NCI-H1694 treated with DMSO at 0.1 percent for 48 hours (cell line): ENCODE measurements at places on chromosomes 5 and 9.

DNA sequence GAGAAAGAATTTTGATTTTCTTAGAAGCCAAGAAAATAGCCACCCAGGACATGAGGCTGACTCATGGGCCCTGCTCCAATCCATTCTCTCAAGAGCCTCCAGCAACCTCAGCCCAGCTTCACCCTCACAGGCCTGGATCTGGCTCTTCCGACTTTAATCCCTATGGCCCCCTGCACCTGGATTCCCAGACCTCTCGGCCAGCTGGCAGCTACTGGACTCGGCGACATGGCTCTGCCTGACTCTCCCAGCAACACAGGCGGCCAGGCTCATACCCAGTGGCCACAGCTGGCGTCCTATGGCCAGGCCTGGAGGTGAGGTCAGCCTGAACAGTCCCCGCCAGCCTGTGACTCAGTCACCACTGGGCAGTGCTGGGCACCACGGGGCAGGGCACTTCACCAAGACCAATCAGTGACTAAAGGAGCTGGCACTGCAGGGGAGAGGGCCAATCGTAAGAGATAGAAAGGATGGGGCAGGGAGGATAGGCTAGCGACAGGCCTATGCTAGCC lies 6.2 kb upstream of the PDLIM4 start:
- no peak for DNase-seq

DNA sequence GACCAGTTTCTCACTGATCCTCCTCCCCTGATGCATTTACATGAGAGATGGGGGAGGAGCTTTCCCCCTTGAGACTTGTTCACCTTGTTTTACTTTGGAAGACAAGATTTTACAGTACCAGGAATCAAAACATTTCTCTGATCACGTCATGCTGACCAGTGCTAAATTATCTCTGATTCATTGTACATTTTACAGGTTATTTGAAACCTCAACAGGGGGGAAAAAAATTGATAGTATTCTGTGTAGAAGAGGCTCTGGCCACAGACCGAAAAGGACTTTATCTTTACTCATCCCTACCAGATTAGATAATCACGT lies 133.9 kb downstream of the GRIA1 start:
- DNase-seq, result no peak

DNA sequence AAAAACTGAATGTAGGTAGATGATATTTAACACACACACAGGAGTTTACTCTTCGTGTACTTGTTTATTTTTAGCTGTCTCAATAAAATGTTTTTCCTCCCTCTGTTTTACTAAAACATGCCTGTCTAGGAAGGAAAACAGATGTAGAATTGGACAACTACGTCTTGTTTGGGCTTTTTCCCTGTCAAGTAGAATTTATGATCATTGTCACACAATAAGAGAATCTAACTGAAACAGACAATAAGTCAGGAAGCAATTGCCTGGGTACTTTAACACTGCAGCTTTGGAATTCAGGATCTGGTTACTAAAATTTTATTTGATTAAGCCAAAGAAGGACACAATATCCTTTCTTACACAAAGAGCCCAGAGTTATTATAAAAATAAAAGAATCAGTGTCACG lies 164.2 kb downstream of the ZDHHC21 start:
- DNase-seq, result no peak

- no peak for DNase-seq
Observed at GRCh38 chr5:34551911-34552433, 104.2 kb upstream of the RAI14 start.

GRCh38 chr5:132309679-132310078 lies 15.5 kb downstream of the SLC22A4 start:
- DNase-seq, result no peak

DNA sequence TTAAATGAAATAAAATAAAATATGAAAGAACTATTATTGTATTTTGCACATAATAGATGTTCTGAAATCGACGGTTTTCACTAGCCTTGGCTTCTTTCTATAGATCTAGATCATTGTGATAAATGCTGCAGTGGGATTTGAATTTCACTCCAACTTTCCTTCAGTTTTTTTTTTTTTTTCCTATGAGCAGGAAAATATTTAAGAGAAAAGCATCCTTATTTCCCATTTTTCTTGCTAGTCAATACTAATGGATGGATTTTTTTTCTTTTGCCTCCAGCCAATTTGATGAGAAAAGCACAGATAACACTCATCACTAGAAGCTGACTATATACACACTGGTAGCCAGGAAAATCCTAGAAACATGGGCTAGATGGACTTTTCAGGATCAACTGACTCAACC lies 249.0 kb downstream of the NFIB start:
- DNase-seq, result no peak

GRCh38 chr9:69768716-69769115 lies 8.9 kb upstream of the PTAR1 start:
- no peak for DNase-seq
